ENCODE measurements at places on chromosomes 3 and 15. TPM values are rescaled to one million over a fixed set of nuclear protein-coding genes. Genes with fewer than 3 reads are reported as not detected.

CCR9 gene
- 0.17 TPM for total RNA-seq

CNTN4 gene
- total RNA-seq, result 0.14 TPM

IGDCC3 gene
- not detected for total RNA-seq

THAP10 gene
- 9.1 TPM for total RNA-seq

HIGD2B gene
- not detected for total RNA-seq

PRSS50 gene
- not detected for total RNA-seq

TM6SF1 gene
- total RNA-seq, result 2.0 TPM

DNA sequence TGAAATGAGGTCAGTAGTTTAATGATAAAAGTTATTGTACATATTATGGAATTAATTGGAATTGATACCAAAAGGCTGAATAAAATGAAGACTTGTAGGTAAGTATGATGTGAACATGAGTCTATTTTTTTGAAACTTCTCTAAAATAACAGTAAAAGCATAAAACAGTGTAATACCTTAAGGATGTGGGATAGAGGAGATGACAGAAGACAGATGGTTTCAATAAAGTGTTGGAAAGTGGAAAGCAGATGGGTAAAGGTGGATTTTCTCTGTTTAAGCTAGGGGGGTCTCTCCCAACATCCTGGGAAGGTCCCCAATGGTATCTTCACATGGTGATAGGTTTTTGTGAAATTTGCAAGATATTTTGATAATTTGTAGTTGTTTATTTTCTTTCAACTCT is 41.6 kb downstream of the GMPS start:
- no peak for DNase-seq

- DNase-seq, result no peak
Observed at GRCh38 chr3:124266487-124266886, 274.6 kb upstream of the ROPN1 start.

GRCh38 chr3:186506857-186507256 is 37.3 kb downstream of the CRYGS start:
- DNase-seq, result no peak

- no peak for DNase-seq
Observed at GRCh38 chr15:83288381-83288801, 3.9 kb upstream of the BNC1 start.

DNA sequence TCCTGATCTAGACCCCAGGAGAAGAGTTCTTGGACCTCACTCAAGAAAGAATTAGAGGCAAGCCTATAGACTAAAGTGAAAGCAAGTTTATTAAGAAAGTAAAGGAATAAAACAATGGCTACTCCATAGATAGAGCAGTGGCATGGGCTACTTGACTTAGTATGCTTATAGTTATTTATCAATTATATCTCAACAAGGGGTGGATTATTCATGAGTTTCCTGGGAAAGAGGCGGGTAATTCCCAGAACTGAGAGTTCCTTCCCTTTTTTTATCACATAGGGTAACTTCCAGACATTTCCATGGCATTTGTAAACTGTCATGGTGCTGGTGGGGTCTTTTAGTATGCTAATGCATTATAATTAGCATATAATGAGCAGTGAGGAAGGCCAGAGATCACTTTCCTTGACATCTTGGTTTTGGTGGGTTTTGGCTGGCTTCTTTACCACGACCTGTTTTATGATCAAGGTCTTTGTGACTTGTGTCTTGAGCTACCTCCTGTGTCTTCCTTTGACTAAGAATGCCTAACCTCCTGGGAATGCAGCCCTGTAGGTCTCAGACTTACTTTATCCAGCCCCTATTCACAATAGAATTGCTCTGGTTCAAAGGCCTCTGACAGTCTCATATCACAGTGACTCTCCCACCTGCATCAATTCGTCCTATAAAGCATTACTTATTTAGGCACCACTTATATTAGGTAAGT is 35.3 kb upstream of the PLSCR2 start:
- DNase-seq, result no peak

DNA sequence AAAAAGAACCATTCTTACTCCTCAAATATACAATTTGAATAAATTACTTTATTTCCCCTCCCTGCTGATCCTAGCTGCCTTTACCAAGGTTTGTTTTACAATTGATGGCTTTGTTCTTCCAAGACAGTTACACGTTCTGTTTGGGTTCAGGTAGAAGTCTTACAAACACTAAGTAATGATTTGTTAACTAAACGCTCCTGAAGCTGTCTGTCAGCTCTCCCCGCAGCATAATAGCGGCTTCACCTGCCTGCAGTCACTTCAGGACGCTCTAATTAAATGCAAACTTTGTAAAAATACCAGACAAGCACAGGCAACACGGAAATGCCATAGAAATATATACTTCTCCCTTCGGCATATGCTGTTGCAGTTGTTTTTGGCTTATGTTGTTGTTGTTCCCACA is 176.4 kb upstream of the MDFIC2 start:
- DNase-seq, result no peak

- no peak for DNase-seq
Observed at GRCh38 chr15:56775641-56776040, 42.3 kb upstream of the ZNF280D start.

DNA sequence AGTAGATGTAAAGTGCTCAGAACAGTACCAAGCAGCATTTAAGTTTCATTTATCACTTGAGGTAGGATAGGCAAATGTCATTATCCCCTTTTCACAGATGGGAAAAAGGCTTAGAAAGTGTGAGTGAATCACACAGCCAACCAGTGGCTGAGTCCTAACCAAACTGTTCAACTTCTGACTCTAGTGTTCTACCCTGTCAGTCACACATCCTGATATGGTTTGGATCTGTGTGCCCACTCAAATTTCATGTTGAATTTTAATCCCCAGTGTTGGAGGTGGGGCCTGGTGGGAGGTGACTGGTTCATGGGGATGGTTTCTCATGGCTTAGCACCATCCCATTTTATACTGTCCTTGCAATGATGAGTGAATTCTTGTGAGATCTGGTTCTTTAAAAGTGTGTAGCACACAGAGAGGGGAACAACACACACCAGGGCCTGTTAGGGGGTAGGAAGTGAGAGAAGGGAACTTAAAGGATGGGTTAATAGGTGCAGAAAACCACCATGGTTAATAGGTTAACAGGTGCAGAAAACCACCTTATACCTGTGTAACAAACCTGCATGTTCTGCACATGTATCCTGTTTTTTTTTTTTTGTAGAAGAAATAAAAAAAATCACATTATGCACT is 304.7 kb downstream of the SUCLG2 start:
- peak; percentile 43 for DNase-seq

DNA sequence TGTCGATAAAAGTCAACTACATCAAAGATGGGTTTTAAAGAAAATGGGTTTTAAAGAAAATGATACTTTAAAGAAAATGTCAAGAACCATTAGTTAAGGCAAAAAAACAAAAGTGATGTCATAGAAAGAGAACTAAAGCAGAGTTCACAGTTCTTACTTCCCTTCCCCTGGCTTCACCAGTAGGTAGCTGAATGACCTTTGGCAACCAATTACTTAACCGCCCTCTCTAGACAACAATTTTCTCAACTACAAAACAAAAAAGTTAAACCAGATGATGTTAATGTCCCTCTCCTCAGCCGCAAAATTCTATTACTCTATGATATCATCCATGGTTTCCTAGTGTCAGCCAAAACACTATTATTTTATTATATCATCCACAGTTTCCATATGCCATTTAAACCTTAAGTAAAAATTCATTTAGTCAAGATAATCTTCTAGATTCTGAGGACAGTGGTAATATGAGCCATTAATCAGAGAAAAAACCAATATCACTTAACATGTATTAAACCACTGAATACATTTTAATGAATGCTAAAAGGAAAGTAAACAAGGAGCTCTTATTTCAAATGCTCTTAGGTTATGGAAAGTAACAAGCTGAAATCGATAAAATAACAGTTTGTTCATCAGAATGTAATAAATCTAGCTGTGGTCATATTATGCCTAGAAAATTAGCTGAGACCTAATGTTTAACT is 13.1 kb downstream of the RYK start:
- DNase-seq, result no peak

- no peak for DNase-seq
Observed at GRCh38 chr3:46628901-46629369, 16.6 kb downstream of the FAM240A start.

- DNase-seq, result no peak
Observed at GRCh38 chr3:16026753-16027152, 147.7 kb upstream of the GALNT15 start.

- DNase-seq, result no peak
Observed at GRCh38 chr3:89362496-89362895, 255.1 kb downstream of the EPHA3 start.

- DNase-seq, result no peak
Observed at GRCh38 chr15:69515508-69515907, 62.9 kb downstream of the RPLP1 start.

- DNase-seq, result no peak
Observed at GRCh38 chr3:101310978-101311375, 9.4 kb downstream of the IMPG2 start.

DNA sequence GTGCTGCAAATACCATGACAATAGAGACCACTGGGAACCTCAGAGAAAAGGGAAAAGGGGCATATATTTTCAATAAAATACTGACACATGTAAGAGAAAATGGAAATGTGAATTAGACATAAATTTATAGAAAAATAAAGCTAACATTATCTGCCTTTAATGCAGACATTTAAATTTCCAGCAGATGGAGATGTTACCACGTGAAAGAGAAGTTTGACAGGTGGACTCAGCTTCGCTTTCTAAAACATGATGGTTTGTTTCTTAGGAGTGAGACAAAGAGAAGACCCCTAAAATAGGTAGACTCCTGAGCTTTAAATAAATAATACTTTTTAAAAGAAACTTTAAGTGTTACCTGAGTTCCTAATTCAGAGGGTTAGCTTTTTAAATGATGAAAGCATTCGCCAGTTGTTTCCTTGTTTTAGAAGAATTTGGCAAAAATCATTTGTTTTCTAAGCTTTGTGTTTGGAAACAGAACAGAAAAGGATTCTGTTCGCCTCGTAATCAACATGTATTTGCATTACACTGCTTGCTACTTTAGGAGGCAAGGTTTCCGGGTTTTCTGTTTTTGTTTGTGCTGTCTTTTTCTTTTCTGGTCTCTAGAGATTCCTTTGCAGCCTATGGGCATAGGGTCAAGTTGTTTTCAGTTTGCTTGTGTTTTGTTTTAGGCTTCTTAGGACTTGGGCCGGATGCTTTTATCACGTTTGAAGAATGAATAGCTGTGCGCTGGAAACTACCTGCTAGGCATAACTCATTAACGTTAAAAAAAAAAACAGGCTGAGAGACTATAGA is 271.4 kb downstream of the THSD4 start:
- no peak for DNase-seq

- no peak for DNase-seq
Observed at GRCh38 chr15:36330598-36330997, 248.8 kb upstream of the CDIN1 start.

- no peak for DNase-seq
Observed at GRCh38 chr3:185737020-185737419, 87.8 kb downstream of the IGF2BP2 start.

- no peak for DNase-seq
Observed at GRCh38 chr3:52233108-52233591, 5.8 kb downstream of the TWF2 start.

DNA sequence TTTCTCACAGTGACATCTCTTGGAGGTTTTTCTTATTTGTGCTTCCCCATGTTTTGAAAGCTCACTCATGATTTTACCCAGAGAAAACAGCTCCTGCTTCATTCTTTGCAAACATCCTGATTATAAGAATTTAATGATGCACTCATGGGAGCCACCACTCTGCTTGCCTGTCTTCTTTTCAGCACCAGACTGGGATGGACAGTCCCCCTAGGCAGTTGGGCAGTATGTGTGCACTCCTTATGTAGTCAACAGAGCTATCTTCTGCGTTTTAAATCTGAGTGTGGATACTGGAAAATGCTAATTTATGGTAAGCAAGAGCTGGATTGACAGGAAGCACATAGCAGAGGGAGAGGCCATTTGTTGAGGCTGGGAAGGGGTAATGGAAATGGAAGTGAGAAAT is 276.1 kb downstream of the AGBL1 start:
- no peak for DNase-seq

Data from epithelial cell of proximal tubule (primary cell).